ENCODE measurements at places on chromosomes 6 and 20.
A peak's percentile ranks its signal among the peaks of the same experiment; 100 is the strongest.

GRCh38 chr6:14781772-14782525 is 463.9 kb upstream of the JARID2 start:
- no peak for DNase-seq

- DNase-seq, result no peak
Observed at GRCh38 chr6:33272275-33273128, 627 bp downstream of the RPS18 start.

- no peak for DNase-seq
Observed at GRCh38 chr6:217048-217659, 75.1 kb upstream of the DUSP22 start.

DNA sequence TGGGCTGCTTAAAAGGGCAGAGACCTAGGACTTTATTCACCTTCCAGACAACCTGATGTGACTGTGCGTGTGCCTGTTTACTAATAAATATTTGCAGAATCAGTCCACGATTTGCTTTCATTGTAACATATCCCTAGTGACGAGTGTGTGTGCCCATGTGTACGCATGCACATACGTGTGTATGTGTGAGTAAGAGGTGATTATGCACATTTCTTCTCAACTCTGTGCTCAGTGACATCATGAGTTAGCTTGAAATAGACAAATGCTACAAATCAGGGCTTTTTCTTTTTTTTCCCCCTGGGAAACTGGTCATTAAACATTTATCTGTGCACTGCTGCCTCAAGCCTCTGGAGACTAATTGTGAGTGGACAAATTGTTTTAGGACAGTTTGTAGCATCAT is 242.6 kb upstream of the SOX4 start:
- no peak for DNase-seq

GRCh38 chr6:43739642-43740091 is 30.3 kb upstream of the VEGFA start:
- peak; percentile 94 for DNase-seq

GRCh38 chr20:10672624-10673127 is 1.1 kb downstream of the JAG1 start:
- DNase-seq, result peak; percentile 68

DNA sequence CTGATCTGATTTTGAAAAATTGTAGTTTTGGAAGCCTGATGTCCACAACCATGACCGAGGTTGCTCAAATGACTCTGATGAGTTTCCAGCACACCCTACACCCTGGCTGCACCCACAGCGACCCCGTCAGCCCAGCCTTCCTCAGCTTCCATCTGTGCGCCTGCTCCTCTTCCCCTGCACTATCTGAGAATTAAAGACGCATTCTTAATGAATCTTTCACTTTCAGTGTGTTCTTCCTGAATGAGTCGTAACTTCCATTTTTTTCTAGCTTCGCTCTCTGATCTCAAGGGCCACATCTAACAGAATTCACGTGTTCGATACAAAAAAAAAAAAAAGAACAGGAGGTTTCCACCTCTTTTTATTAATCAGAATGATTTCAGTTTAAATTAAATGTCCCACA is 21.3 kb upstream of the RREB1 start:
- DNase-seq, result peak; percentile 31

DNA sequence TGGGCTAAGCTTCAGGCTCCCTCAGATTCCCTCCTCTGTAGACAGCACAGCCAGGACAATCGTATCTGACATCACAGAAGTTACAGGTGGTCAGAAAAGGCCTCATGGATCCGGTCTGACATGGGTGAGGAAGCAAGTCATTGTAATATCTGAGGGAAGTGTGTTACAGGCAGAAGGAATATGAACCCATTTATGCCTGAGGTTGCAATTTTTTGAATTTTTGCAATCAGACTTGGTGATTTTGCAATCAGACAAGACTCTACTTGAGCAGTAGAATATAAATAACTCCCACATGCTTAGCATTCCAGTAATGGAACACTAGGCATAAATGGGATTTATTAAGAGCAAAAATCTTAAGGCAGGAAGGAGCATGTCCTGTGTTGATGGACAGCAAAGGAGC is 52.1 kb downstream of the CBLN4 start:
- DNase-seq, result no peak

DNA sequence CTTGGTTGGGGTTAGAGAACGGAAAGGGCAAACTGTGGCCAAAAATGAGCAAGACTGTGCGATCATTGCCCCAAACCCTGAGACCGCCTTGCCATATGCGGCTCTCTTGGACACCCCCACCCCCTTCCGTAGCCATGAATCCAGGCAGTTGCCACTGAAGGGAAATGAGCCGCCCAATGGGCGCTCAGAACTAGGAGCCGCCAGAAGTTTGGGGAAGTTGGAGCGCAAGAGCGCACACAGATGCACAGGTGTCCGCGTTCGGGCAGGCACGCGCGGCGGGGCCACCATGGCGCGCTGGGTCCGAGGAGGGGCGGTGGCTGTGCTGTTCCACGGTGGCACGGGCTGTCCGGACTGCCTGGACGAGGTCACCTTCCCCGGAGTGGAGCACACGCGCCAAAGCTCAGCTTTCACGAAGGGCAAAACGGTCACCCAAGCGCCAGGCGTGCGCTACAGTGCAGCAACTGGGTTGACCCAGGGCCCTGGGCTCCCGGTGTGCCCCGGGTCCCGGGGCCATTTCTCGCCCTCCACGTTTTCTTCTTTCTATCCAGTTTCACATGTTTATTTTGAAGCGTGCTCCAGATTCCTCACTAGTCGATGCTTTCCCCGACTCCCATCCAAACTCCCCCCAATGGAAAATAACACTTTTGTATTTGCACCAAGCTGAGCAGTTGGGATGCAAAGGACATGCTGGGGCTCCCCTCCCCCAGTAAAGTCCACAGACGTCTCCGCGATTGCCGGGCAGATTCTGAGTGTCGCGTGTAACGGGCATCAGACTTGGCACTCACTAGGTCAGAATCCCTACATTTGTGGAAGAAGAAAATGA is 906 bp upstream of the PDE10A start:
- peak; percentile 3 for DNase-seq

- DNase-seq, result no peak
Observed at GRCh38 chr6:15442467-15442866, 196.6 kb downstream of the JARID2 start.

GRCh38 chr6:111779660-111780059 is 93.6 kb downstream of the FYN start:
- no peak for DNase-seq

GRCh38 chr6:149843051-149843633 is 21.0 kb downstream of the LRP11 start:
- DNase-seq, result no peak

DNA sequence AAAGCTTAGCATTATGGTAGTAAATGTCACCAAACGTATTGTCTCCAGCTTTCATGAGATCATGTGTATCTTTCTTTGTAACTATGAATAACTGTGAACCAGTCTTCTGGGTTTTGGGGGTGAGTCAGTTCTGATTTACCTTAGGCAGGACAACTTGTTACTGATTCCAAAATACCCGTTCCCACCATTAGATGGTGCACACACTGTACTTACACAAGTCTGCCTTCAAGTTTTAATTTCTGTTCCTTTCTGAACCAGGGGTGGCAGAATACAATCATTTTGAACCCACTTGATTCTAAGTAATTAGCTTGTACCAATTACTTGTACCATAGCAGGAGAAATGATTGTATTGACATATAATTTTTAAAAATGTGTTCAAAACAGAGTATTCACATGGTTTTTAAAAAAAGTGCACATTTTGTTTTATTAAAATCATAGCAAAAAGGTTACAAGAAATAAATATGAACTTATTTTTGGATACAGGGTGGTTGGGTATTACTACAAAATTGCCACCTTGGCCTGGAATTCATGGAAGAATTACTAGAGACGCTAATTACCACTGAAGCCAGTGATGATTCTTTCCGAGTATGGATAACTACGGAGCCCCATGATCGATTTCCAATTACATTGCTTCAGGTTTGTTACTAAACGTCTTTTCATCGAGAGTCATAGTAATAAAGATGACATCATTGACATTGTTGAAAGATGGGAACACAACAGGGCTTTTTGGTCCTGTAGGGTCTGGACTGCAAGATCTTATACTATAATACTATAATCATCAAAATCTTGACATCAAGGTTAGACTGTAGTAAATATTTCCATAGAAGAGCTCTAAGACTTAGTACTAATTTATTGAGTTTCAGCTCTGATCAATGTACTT is 75.2 kb upstream of the GLP1R start:
- peak; percentile 64 for DNase-seq

DNA sequence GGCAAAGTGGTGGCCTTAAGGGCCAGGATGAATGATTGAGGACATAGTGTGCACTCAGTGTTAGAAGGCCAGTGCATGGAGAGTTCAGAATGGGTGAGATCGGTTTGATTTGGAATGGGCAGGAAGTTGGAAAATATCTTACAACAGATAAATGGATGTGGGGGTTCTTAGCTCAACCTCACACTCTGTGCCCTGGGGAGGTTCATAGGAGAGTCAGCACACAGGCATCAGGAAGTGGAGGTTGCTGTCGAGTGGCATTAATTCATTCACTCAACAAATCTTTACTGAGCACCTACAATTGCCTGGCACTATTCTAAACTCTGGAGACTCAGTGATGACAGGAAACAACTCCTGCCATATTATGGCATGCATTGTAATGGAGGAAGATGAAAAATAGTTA is 313.7 kb upstream of the SUPT3H start:
- DNase-seq, result no peak

GRCh38 chr6:167134448-167135328 is 11.8 kb downstream of the CCR6 start:
- no peak for DNase-seq

DNA sequence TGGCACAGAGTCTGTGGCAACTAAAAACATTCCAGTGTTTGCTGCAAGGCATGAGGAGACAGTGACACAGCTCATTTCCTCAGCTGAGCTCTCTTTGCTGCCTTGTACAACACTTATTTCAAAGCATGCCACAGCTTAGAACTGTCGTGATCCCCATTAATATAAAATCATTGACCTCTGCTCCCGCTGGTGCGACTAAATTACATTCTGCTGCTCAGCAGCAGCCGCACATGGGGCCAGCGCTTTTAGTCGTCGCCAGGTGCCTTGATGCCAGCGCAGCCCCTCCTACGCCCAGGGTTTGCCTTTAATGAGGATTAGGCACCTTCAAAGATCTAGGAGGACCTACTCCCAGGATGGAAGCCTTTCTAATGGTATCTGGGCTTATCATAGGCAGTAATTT is 717.9 kb upstream of the POU3F2 start:
- no peak for DNase-seq

DNA sequence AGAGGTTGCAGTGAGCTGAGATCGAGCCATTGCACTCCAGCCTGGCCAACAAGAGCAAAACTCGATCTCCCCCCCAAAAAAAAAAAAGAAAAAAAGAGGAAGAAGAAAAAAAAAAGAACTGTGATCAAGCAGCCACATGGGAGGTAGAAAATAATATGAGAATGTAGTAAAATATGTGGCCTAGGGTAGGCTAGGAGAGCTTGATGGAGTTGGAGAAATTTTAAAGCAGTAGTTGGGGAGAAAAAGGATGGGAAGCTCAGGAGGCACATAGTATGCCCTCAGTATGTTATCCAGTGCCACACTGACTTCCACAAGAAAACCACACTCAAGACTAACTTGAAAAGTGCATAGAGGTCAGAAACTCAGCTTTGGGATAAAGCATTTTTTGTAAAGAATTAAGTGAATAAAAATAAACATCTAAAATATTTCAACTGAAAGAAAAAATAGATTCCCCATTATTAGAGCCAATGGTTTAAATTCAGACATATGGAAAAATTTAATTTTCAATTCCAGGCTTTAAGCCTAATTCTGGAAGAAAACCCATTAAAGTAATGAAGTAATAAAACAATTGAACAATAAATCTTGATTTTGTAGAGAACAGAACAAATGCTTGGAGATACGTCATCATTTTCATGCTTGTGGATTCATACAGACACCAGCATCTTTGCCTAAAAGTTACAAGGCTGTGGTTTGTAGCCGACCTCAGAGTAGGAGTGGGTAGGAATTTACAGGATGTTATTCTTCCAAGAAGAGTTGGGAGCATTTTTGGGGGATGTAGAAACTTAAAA is 34.7 kb downstream of the PLEKHG1 start:
- no peak for DNase-seq

DNA sequence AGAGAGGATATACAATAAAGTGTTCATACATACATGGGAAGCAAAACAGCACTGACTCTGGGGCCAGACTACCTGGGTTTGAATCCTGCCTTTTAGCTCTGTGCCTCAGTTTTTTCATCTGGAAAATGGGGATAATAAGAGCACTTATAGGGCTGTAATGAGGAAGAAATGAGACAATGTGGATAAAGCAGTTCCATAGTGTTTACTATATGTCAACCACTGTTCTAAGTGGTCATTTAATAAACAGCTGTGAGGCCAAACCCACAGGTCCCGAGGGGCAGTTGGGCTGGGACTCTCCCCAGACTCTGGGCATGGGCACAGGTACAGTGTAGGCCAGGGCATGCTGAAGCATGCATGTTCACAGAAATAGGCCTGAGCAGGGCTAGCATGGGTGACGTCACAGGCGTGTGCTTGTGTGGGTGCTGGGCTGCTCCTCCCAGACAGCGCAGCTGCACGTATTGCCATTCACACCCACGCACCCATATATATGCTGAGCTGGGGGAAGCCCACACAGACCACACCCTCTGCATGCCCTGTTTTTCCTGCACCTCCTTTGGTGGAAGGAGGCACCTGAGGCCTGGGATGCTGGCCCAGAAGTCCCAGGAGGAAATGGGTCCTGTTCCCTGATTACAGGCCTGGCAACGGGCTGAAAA is 3.5 kb upstream of the PLCG1 start:
- DNase-seq, result no peak

GRCh38 chr6:69570106-69570505 is 226.7 kb downstream of the LMBRD1 start:
- no peak for DNase-seq

DNA sequence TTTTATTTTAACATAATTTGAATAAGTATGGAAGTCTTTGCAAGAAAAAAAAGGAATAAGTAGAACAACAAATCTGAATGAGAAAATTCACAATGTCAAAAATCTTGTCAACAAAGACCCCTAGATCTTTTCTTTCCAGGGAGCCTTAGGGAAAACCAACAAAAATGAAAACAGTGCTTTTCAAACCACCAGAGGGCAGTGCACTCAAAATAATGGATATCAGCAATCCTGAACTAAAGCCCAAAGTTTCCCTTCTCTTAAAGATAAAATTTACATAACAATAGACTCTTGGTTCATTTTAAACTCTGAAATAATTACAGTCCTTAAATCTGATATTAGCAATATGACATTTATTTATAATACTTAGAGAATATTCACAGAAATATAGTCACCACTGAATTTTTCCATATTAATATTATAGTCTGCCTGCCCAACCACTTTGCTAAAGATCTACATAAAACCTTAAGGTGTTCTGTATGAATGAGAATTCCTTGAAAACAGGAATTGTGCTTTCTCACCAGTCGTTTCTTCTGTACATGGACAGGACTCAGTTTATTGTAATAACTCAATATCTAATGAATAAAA is 105.3 kb upstream of the BMP5 start:
- peak; percentile 5 for DNase-seq

GRCh38 chr6:83867527-83868161 is 8.2 kb downstream of the CYB5R4 start:
- DNase-seq, result peak; percentile 66

- DNase-seq, result no peak
Observed at GRCh38 chr6:34110610-34111009, 35.3 kb downstream of the GRM4 start.

- no peak for DNase-seq
Observed at GRCh38 chr6:158729906-158730540, 80.2 kb downstream of the SYTL3 start.

- no peak for DNase-seq
Observed at GRCh38 chr6:137968901-137969300, 101.8 kb downstream of the TNFAIP3 start.
